HFFc6 (cell line): ENCODE measurements at places on chromosomes 3 and 15.
A peak's percentile ranks its signal among the peaks of the same experiment; 100 is the strongest.

DNA sequence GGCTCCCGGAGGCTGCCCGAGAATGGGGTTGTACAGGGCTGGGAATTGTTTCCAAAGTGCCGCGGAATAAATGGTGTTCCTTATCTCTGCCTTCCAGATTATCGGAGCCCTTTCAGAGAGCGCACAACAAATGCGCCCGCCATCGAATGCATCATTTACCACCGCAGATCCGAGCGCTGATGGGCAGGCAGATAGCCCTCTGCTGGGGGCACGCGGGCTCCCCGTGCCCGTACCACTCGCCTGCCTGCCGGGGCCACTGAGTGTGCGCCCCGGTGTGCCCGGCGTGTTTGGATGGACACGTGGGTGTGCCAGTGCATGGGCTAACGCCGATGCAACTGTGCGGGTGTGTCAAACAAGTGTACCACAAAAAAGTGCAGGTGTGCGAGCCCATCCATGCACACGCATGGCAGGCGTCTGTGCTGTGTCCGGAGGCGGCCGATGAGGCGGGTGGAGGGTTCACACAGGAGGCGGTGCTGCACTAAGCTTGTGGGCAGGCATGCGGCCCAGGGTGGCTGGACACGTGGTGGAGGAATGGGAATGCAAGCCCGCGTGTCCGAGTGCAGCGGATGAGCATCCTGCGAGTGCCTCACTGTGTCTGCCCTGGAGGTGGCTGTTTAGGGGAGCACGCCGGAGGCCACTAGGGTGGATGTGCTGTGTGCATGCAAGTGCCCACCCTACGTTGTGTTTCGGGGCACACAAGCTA, 3.8 kb upstream of the GATA2 start:
- H3K27me3 ChIP-seq = peaks cover 7% of the 10 kb centered on the region
- peaks cover 40% of the 10 kb centered on the region for H3K4me1 ChIP-seq
- H3K36me3 ChIP-seq = peaks cover 35% of the 10 kb centered on the region
- H3K4me3 ChIP-seq = peak overlapping the region; percentile 78
- H3K27ac ChIP-seq = peak overlapping the region; percentile 60
- DNase-seq = no peak

DNA sequence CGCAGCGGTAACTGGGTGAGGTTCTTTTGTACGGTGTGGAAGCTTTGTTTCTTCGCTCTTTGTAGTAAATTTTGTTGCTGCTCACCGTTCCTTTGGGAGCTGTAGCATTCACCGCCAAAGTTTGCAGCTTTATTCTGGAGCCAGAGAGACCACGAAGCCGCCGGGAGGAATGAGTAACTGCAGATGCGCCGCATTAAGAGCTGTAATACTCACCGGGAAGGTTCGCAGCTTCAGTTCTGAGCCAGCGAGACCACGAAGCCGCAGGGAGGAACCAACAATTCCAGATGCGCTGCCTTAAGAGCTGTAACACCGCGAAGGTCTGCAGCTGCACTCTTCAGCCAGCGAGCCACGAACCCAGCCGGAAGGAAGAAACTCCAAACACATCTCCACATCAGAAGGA, 56.0 kb upstream of the DYNC1LI1 start:
- H3K4me3 ChIP-seq = no peak overlapping the region
- H3K4me1 ChIP-seq = no peaks in the 10 kb centered on the region
- no peaks in the 10 kb centered on the region for H3K36me3 ChIP-seq
- no peak for DNase-seq

GRCh38 chr3:101943029-101943428, 93.7 kb downstream of the NFKBIZ start:
- H3K36me3 ChIP-seq = peaks cover 3% of the 10 kb centered on the region
- peaks cover 8% of the 10 kb centered on the region for H3K4me1 ChIP-seq
- no peaks in the 10 kb centered on the region; the same call in 1 of the 2 replicates for H3K27me3 ChIP-seq
- no peak for DNase-seq
- peak overlapping the region; percentile 22 for H3K27ac ChIP-seq
- no peak overlapping the region for H3K4me3 ChIP-seq

DNA sequence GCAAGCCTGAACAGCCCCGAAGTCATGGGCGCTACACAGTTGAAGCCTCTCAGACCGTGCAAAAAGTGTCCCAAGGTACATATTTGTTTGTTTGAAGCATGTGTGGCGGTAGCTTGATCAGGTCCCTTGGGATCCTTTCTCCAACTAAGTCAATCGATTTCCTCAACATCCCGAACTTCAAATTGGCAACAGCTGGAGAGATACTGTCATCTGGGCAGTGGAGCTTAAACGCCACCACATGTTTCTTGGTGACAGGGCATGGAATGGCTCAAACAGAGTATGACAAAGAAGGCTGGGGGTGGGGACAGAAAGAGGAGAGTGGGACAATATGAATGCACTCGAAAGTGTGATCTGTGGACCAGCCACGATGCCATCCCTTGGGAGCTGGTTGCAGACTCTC, 84.9 kb upstream of the PSMD6 start:
- no peak overlapping the region for H3K4me3 ChIP-seq
- H3K36me3 ChIP-seq = peaks cover 12% of the 10 kb centered on the region
- peaks cover 29% of the 10 kb centered on the region for H3K4me1 ChIP-seq
- no peaks in the 10 kb centered on the region; the same call in 1 of the 2 replicates for H3K27me3 ChIP-seq
- H3K27ac ChIP-seq = no peak overlapping the region
- no peak for DNase-seq

DNA sequence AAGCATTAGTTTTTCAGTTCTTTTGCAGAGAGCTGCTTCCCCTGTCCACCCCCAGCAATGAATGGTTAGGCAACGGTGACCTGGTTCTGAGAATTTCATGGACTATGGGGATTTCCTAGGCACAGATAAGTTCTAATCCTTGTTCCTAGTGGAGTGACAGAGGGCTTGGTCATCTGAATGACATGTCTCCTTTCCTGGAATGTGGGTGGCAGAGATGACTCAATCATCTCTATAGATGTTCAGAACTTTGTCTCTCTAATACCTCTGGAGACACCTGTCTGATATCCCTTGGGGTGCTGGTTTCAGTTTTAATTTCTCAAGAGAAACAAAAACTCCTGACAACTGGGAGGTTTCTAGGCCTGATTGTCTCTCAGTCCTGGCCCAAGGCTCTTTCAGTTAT, 10.4 kb downstream of the PLA2G4E start:
- peaks cover 56% of the 10 kb centered on the region for H3K27me3 ChIP-seq
- no peaks in the 10 kb centered on the region for H3K36me3 ChIP-seq
- no peak overlapping the region for H3K4me3 ChIP-seq
- no peak for DNase-seq

DNA sequence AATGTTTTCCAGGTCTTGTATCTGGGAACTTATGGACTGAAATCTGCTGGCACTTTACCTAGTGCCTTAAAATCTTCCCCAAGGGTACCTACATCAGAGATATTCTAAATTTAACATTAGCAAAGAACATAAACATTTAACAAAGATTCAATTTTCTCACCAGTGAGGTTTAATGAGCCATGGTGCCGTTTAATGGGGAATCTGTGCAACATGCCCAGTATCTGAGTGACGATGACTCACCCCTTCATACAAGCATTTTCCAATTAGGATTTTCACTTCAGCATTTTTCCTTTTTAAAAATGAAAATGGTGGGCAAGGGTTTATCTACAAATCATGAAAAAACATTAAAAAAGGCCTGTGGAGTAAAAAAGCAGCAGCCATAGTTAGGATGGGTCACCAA, 189.4 kb downstream of the SLC9A9 start:
- no peak overlapping the region for H3K4me3 ChIP-seq
- H3K36me3 ChIP-seq = no peaks in the 10 kb centered on the region
- H3K27ac ChIP-seq = no peak overlapping the region
- H3K27me3 ChIP-seq = no peaks in the 10 kb centered on the region; the same call in 1 of the 2 replicates
- no peaks in the 10 kb centered on the region for H3K4me1 ChIP-seq
- no peak for DNase-seq

- peaks cover 4% of the 10 kb centered on the region; the same call in 1 of the 2 replicates for H3K36me3 ChIP-seq
- H3K4me1 ChIP-seq = peaks cover 18% of the 10 kb centered on the region
- H3K4me3 ChIP-seq = no peak overlapping the region
- no peak for DNase-seq
Measured at GRCh38 chr3:191320316-191320715, 8.9 kb upstream of the CCDC50 start.

DNA sequence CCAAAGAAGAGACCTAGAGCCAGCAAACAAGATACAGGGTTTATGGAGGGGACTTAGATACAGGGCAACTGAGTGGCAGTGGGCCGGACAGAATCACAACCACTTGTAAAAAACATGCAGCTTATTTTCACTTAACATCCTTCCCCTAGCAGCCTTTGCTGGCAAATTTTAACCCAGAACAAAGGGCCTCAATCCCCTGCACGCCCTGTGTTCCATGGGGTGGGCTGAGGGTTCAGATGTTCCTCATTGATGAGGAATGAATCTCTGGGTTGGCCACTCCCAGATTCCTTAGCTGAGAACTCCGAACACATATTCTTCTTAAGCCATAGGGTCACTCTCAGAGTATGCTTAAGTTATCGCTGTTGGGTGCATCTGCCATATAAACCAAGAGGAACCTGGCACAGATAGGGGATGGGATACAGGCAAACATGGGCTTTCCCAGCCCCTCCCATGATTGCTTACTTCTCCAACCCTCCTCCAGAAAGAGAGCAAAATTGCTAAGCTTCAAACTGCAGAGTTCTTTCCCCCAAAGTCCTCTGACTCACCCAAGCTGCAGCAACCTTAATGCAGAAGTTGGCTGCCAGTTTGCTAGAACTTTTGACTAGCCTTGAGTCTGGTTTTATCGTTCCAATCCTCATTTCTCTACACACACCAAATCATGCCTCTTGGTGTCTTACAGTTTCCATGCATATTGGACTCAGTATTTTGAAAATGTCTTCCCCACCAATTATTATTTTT, 146.9 kb downstream of the CD47 start:
- peak overlapping the region; percentile 29; the same call in 1 of the 2 replicates for H3K4me3 ChIP-seq
- peaks cover 13% of the 10 kb centered on the region for H3K4me1 ChIP-seq
- H3K36me3 ChIP-seq = no peaks in the 10 kb centered on the region
- DNase-seq = no peak
- H3K27me3 ChIP-seq = peaks cover 6% of the 10 kb centered on the region

- no peak overlapping the region for H3K4me3 ChIP-seq
- 0 out of 2 replicates have a peak, but pooled peaks cover 3% of the 10 kb centered on the region for H3K36me3 ChIP-seq
- H3K4me1 ChIP-seq = no peaks in the 10 kb centered on the region
- no peak overlapping the region for H3K27ac ChIP-seq
- DNase-seq = no peak
Measured at GRCh38 chr3:171245796-171246765, 214.1 kb downstream of the TNIK start.

GRCh38 chr3:30505866-30506520, 100.4 kb upstream of the TGFBR2 start:
- H3K4me3 ChIP-seq = no peak overlapping the region
- peaks cover 5% of the 10 kb centered on the region for H3K36me3 ChIP-seq

DNA sequence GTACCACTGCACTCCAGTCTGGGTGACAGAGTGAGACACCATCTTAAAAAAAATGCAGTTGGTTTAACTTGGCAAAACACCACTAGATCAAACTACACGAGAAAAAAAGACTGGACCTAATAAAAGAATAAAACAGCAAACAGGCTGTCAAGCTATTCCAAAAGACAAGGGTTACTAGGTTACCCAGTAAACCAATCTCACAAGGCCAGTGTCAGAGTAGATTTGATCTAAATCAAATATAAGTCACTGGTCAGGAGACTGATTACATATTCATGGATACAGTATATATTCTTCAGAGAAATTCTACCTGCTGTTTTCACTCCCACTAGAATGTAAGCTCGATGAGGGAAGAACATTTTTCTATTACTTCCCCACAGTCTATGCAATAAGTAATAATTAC, 2.5 kb upstream of the GANC start:
- peak overlapping the region; percentile 99 for H3K4me3 ChIP-seq
- no peaks in the 10 kb centered on the region for H3K27me3 ChIP-seq
- H3K27ac ChIP-seq = peak overlapping the region; percentile 66
- H3K36me3 ChIP-seq = peaks cover 26% of the 10 kb centered on the region

DNA sequence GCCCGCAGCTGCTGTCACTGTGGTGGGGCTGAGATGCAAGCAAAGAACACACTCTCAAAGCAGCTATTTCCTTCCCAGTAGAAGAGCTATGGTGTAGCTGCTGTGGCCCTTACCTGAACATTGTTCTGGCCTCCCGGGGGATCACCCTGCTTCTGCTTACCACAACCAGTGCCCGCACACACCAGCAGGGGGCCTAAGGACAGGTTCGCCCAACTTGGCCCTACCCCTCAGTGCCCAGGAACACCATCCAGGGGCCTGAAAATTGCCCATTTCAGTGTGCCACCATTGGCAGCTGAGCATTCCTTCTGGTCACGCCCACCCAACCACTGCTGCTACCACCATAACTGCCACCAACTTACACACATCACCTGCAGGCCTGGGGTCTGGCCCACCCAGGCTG, 113.0 kb downstream of the TP63 start:
- DNase-seq = no peak
- no peak overlapping the region for H3K4me3 ChIP-seq
- H3K27me3 ChIP-seq = no peaks in the 10 kb centered on the region
